ENCODE measurements at places on chromosomes 2 and 18.

- DNase-seq, result no peak
Measured at GRCh38 chr2:105959357-105959756, 214.6 kb downstream of the NCK2 start.

- no peak for DNase-seq
Measured at GRCh38 chr2:160306985-160307384, 106.9 kb upstream of the ITGB6 start.

DNA sequence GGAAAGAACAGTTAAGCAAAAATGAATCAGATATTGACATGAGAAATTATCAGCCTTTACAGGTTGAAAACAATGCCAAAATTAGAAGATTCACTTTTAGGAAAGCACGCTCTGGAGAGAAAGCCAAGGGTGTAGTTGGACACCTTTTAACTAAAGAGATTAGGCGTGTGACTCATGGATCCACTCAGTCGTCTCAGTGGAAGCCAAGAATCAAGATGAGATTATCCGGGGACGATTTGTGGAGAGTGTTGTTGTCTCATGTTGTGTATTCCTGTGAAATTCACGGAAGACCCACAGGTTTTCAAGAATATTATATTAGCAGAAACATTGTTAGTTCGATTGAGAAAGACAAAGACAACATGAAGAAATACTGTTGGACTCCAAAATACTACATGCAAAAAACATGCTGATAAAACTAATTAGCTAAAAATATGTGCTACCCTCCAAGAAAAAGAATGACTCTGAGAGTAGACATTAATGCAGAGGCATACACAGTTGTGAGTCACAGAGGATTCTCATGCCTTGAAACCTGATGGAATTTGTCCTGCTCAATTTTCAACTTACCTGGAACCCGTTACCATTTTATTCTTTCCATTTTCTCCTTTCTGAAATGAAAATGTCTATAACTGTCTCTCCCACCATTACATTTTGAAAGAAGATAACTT, 192.1 kb upstream of the RND3 start:
- no peak for DNase-seq

DNA sequence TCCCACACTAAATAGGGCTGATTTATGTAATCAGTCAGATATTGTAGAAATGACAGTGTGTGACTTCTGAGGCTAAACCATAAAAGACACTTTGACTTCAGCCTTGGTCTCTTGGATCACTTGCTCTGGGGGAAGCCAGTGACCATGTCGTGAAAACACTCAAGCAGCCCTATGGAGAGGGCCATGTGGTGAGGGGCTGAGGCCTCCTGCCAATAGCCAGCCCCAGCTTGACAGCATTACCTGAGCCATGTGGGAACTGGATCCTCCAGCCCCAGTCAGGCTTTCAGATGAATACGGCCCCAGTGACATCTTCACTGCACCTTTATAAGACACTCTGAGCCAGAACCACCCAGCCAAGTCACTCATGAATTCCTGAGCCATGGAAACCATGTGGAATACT, 20.8 kb downstream of the TNS1 start:
- DNase-seq, result no peak

- no peak for DNase-seq
Measured at GRCh38 chr2:28338046-28338817, 54.4 kb upstream of the FOSL2 start.

DNA sequence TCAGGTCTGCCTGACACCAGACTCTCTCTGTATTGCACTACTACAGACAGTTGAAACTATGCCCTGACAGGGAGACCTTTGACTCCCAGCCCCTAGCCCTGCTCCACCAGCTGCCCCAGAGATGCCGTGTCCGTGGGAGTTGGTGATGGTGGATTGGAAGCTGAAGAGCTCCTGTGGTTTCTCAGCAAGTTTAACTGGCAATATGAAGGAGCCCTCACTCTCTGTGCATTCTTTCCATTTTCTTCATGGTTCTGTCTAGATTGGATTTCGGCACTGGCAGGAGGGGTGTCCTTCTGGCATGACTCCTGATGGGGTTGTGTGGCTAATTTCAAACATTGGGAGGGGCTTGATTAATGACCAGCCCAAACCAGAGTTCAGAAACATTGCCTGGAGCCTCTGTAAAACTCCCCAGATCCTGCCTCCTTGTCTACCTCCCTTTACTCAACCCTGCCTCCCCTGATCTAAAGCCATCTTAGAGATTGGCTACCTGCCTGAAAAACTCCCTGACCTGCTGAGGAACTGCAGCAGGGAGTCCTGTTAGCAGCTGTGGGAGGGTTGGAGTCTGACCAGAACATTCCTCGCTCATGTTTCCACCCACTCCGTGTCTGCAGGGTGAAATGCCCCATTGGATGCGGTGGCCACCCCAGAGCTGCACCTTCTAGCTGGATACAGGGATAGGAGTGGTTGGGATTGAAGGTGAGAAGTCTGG, 206.9 kb upstream of the SPRED2 start:
- no peak for DNase-seq

DNA sequence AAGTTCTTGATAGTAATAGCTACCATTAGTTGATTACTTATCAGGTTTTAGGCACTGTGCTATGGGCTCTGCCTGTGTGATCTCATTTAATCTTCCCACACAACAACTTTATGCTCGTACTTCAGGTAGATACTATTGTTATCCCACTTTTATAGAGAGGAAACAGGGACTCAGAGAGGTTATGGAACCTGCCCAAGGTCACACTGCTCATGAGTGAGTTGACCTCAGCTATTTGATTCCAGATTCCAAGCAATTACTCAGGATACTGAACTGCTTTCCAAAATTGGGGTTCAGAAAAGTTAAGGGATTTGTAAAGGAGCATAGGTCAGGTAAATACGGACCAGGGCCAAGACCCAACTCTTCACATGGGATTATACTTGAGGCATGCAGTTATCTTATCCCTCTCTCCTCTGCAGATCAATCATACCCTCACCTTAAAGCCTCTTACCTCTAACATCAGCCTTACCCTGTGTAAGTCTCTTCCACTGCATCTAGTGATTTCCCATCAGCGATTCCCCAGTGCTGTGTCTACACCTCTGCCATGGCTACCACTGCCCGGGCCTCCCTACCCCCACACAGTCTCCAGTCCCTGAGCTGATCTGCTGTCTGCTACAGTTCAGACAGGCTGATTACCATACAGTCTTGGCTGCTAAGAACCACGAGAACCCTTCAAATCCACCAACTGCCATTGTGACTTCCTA, 74.4 kb downstream of the ANTXR1 start:
- no peak for DNase-seq

DNA sequence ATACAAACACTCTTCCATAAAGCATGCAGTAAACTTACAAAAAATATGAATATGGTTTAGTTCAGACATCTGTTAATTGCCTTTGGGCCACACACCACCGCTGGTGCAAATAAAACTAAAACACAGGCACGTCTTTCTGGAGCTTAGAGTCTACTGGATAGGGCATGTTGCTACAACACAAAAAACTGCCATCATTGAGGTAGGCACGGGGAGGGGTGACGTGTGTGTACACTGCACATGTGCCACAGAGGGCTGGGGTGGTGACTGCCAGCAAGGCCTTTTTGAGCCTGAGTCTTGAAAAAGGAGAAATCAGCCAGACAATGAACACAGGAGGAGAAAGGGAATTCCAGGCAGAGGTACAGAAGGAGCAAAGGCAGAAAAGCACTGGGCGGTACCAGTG, 5.1 kb downstream of the SERPINE2 start:
- no peak for DNase-seq

GRCh38 chr18:40911582-40912254, 1043.3 kb upstream of the PIK3C3 start:
- DNase-seq, result no peak

GRCh38 chr2:144151405-144151804, 368.5 kb downstream of the ZEB2 start:
- DNase-seq, result no peak

GRCh38 chr2:159455330-159455918, 160.9 kb downstream of the BAZ2B start:
- no peak for DNase-seq

- no peak for DNase-seq
Measured at GRCh38 chr2:9967053-9967775, 15.7 kb downstream of the GRHL1 start.

GRCh38 chr2:31736695-31737454, 156.1 kb upstream of the SRD5A2 start:
- DNase-seq, result no peak

DNA sequence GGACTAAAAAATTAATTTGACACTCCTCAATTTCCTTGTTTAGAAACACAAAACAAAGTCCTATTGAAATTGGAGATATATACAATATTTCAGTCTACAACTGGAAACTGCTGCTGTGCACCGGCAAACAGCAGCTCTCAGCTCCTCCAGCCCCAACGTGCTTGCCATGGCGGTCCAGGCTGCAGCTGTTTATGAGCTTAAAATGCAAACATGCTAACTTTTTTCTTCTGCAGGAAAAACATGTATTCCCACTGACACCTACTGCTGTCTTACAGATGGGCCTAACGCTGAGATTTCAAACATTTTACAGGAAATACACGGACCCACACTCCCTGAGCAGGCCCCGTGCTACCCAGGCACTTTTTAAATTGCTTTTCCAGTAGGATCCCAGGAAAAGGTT, 195.5 kb downstream of the BCL11A start:
- no peak for DNase-seq

GRCh38 chr2:53629501-53629900, 138.1 kb upstream of the CHAC2 start:
- no peak for DNase-seq

DNA sequence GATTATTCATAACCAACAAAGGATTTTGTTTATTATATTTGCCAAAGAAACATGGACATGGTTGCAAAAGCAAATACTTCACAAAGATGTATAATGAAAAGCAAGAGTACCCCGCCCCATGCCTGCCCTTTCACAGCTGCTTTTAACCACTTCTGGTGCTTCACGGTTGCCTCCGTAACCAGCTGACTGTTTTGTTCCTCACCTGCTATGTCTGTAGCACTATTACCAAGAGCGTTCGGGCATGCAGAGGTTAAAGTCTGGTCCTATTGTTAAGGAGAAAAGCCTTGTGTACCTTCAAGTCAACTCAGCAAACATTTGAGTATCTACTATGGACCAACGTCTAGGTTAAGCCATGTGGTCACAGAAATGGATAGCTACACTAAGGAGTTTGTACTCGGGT, 115.2 kb upstream of the FOSL2 start:
- no peak for DNase-seq

GRCh38 chr2:219253753-219254589, at the start of gene TUBA4A:
TSS of gene TUBA4A (minus strand) at chr2:219253918. CDS start at chr2:219253858, 60 bp downstream.
- no peak for DNase-seq
